GOT3 (cell line): ENCODE measurements at places on chromosomes 13 and 19.

DNA sequence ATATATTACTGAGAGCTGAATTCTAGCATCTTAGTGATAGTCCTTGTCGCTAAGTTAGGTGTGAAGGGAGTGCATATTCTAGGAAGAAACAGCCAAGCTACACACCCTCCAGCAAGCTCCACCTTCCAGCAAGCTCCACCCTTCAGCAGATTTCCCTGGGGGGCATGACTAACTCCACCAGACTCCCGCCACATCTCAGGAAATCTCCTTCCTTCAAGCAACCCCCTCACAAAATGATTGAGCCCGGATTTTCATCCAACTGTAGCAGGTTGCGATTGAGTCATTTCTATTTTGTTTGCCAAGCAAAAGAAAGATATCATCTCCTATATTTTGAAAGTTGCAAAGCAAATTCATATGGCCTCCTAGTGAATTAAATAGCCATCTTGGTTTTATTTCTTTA, 162.1 kb upstream of the TMTC4 start:
- no peak for DNase-seq

- no peak for DNase-seq
These were observed 15.1 kb downstream of the PLPP2 start for GRCh38 chr19:275958-276646.

GRCh38 chr13:46468570-46469463, 81.8 kb upstream of the RUBCNL start:
- DNase-seq = no peak

- no peak for DNase-seq
These were observed 46.3 kb downstream of the IRS2 start for GRCh38 chr13:109740121-109740520.

- DNase-seq = no peak
These were observed 710.7 kb upstream of the SGCG start for GRCh38 chr13:22470075-22470474.

- no peak for DNase-seq
These were observed 30.8 kb downstream of the DNAJC3 start for GRCh38 chr13:95707442-95708390.

DNA sequence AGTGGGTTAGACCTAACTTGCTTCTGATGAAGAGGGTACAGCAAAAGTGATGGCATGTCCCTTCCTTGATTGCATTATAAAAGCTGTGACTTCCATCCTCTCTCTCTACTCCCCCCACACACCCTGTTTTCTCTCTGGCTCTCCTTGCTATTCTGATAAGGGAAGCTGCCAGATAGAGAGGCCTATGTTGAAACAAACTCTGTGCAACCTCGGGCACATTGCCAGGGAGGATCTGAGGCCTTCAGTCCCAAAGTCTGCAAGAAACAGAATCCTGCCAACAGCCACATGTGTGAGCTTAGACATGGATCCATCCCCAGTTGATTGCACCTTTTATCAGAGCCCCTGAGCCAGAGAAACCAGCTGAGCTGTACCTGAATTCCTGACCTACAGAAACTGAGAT, 44.8 kb upstream of the ARGLU1 start:
- no peak for DNase-seq

GRCh38 chr13:51643882-51644281, 59.6 kb downstream of the WDFY2 start:
- DNase-seq = no peak

DNA sequence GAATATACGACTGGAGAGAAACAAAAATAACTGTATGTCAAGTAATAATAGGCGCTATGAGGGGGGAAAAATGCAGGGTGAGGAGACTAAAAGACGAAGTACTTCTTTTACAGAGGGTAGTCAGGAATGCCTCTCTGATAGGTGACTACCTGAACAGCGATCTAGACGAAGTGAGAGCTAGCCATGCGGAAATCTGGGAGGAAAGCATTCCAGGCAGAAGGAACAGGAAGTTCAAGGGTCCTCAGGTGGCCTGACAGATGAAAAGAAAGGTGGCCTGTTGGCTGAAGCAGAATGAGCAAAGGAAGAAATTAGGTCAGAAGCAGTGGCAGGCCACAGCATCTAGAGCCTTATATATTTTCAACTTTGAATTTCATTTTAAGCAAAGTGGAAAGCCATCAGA, 13.3 kb downstream of the ZDHHC20 start:
- DNase-seq = no peak

DNA sequence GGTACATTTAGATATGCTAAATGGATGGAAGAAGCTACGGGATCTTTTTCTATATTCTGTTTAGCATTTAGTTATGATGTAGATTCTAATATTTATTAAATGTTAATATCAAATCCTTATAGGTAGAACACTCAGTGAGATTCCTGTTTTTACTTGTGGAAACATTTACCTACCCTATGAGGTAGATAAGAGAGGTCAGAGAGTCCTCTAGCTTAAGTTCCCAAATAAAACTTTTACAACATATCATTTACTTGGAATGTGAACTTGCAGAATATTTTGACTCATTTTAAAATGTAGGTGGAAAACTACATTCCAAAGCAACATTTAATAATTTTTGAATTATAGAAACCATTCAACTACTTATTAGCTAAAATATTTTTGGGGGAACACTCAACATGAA, 63.7 kb downstream of the UBL3 start:
- no peak for DNase-seq

DNA sequence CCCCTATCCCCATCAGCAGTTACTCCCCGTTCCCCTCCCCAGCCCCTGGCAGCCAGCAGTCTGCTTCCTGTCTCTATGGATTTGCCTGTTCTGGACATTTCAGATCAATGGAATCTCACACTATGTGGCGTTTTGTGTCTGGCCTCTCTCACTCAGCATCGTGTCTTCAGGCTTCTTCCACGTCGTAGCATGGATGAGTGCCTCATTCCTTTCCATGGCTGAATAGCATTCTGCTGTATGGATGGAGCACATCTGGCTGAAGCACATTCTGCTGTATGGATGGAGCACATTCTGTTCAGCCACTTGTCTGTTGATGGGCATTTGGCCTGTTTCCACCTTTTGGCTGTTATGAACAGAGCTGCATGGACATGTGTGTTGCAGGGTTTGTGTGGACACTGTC, 29.5 kb downstream of the CRTC1 start:
- no peak for DNase-seq

- DNase-seq = no peak
These were observed 7.6 kb upstream of the COMP start for GRCh38 chr19:18798384-18799352.

DNA sequence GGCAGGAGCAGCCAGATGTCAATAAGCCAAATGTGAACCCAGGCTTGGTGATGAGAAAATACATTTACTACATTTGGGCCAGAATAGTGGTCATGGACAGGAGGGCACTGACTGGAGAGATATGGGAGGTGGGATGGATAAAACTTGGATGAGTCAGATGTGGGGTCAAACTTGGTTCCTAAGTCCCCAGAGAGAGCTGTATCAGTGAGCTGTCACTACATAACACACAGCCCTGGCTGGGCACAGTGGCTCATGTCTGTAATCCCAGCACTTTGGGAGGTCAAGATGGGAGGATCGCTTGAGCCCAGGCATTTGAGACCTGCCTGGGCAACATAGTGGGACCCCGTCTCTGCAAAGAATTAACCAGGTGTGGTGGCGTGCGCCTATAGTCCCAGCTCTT, 51.6 kb upstream of the EHD2 start:
- no peak for DNase-seq

DNA sequence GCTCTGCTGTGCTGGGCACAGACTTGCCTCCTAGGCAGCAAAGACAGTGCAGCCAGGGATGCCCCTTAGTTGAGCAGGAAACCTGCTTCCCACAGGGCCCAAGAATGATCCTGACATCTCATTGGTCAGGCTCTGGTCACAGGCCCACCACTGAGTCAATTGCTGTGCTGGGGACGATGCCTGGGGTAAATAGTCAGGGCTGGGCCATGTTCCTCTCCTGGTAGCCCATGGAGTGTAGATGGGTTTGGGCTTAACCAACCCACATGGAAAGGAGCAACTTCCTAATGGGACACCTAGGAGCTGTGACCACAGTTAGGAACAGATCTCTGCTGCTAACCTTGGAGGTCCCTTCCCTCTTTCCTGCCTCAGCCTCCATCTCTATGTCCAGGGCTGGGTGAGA, 212.5 kb upstream of the ZNF536 start:
- DNase-seq = no peak

DNA sequence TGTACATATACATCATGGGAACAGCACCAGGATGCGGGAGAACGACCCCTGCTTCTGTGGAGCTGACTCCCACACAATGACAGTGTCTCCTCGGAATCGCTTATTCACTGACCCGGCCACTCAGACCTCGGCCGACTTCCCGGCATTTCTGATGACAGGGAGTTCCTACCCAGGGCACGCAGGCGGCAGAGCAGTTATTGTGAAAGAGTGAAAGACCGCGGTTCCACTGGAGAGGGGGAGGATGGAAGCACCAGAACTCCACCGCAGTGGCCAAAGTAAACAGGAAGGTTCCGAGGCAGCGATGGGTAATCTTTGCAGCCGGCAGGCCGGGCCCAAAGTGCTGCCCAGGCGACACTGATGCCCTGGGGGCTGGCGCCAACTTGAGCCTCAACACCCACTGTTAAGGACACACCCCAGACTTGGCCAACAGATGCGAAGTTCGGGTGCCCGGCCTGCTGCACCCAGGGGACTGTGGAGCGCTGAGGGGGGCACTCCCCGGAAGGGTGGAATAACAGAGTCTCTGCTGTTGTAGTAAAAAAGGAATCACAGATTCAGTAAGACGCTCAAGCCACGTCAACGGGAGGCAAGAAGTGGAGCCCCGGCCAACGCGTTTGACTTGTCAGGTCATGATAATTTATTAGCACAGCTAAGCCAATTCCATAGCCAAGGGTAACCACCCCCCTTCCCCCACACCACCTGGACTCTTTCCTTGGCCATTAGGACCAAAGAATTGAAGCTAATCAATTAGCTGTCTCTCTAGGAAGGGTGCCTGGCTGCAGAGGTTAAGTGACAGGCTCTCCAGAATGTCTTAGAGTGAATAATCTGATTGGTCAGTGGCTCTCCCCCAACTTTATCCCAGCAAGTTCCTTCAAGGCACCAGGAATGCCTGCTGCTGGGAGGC, 5.8 kb downstream of the MLLT1 start:
- DNase-seq = peak; percentile 41

GRCh38 chr13:77291774-77292173, 35.1 kb downstream of the MYCBP2 start:
- no peak for DNase-seq

DNA sequence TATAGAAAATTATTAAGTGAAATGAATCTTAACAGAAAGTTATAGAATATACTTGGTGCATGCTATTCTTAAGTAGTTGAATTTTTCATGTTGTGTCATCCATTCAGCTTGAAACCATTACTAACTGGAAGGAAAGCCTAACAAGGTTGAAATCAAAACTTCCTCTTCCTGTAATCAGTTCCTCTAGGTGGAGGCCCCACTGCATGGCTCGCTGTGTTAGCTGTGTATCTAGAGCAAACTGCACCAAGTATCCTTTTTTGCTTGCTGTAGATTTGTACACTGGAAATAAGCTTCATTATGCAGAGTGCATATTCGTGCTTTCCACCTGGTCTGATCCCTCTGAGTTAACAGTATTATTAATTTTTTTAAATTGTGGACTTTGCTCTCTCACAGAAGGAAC, 1146.1 kb downstream of the EFNB2 start:
- DNase-seq = no peak

- no peak for DNase-seq
These were observed 37.5 kb downstream of the SUGP2 start for GRCh38 chr19:18995804-18996241.

DNA sequence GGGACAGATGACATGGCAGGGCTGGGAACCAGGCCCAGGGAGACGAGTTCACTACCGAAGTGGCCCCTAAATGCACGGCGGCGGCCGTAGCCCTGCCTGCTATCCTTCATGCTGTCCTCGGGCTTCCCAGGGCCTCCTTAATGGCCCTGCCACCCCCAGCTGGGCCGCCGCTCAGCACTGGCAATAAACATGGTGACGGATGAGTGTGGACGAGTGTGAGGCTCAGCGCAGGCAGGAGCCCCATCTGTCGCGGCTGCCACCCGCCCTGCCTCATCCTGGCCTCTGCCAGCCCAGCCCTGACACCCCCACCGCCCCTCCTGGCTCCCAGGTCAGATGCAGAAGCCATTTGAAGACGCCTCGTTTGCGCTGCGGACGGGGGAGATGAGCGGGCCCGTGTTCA, 13.6 kb downstream of the PIN1 start:
- DNase-seq = no peak

GRCh38 chr19:1527650-1528309, 3.9 kb downstream of the PLK5 start:
- no peak for DNase-seq

- DNase-seq = no peak
These were observed 206.6 kb upstream of the SLC10A2 start for GRCh38 chr13:103272770-103273169.

DNA sequence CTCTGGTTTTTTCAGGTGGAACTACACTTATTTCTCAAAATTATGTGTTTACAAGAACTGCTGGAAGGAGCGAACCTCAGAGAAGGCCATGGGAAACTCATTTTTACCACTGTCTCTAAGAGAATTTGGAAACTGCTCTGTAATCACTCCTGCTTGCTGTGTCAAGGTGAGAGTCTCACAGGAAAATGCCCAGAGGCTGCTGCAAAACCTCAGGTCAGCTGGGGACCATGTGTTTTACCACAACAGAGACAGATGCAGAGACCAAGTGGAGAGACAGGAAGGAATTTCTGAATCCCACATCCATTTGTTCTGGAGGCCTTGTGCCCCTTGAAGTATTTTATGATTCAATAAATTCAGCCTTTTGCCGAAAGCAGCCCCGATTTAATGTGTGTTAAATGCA, 743.8 kb upstream of the SLC10A2 start:
- no peak for DNase-seq

- no peak for DNase-seq
These were observed 154.2 kb upstream of the KLF12 start for GRCh38 chr13:74288361-74288911.

- no peak for DNase-seq
These were observed 31.1 kb upstream of the CYP2S1 start for GRCh38 chr19:41161903-41162302.

- DNase-seq = no peak
These were observed 50.8 kb upstream of the FLT1 start for GRCh38 chr13:28545583-28546333.

DNA sequence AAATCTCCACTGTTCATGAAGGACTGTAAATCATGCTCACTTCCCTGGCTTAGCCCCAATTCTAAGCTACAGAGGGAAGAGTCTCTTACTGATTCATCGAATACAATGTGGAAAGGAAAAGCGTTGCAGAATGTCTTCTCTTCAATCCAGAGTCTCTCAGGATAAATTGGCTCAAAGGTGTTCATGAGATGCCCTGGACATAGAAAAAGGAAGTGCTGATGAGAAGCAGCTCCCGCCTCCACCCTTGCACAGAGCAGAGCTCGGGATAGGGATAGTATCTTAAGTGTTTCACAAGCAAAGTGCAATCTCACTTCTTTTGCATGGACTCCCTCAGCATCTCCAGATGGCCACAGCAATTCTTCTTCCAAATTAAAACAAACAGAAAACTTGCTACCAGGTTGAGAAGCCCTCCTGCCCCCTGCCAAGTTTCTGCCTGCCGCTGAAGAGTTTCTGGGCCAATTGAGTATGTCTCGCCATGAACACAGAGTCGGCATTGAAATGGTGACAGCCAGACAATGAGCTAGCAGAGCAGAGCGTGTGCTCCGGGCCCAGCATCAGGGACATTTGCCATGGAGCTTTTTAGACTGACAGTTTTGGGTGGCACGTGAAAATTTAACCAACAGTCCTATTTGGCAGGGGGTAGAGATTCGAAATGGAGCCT, 85.7 kb downstream of the C13orf42 start:
- no peak for DNase-seq
